ENCODE measurements at places on chromosomes 1 and 21.

- no peaks in the 10 kb centered on the region for H3K36me3 ChIP-seq
- no peaks in the 10 kb centered on the region for H3K4me1 ChIP-seq
- H3K4me3 ChIP-seq: no peak overlapping the region
- H3K27me3 ChIP-seq: no peaks in the 10 kb centered on the region
- no peak overlapping the region for H3K27ac ChIP-seq
These were observed 8.2 kb downstream of the NBPF1 start for GRCh38 chr1:16605213-16605525.

- H3K4me3 ChIP-seq: no peak overlapping the region
- DNase-seq: no peak
- no peak overlapping the region for H3K27ac ChIP-seq
- H3K36me3 ChIP-seq: peaks cover 2% of the 10 kb centered on the region
- no peaks in the 10 kb centered on the region for H3K4me1 ChIP-seq
These were observed 135.2 kb upstream of the TIAM1 start for GRCh38 chr21:31479222-31479621.

- H3K4me3 ChIP-seq: no peak overlapping the region
- DNase-seq: no peak
- no peaks in the 10 kb centered on the region for H3K27me3 ChIP-seq
- H3K4me1 ChIP-seq: no peaks in the 10 kb centered on the region
- no peak overlapping the region for H3K27ac ChIP-seq
These were observed 45.2 kb upstream of the CD101 start for GRCh38 chr1:116956378-116956777.

DNA sequence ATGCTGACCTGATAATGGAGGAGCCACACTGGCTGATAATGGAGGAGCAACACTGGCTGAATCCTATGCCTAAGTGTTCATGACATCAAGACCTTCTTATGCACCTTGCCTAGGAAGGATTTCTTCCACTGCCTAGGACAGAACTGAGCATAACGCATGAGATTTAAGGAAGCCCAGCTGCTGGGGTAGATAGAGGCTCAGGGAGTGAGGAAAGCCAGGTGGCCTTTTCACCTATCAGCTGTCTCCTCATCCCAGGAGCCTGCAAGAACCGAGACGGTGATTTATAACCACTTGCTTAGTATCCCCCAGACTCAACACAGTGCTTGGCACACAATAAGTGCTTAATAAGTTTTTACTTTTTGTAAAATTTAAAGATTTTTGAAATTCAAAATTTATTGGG lies 7.4 kb upstream of the CTBS start:
- no peak overlapping the region for H3K4me3 ChIP-seq
- H3K27me3 ChIP-seq: no peaks in the 10 kb centered on the region
- no peak for DNase-seq

- no peaks in the 10 kb centered on the region for H3K4me1 ChIP-seq
- no peaks in the 10 kb centered on the region for H3K36me3 ChIP-seq
- H3K27ac ChIP-seq: no peak overlapping the region
- no peaks in the 10 kb centered on the region for H3K27me3 ChIP-seq
- no peak for DNase-seq
These were observed 14.4 kb downstream of the FAAH start for GRCh38 chr1:46408356-46409062.

DNA sequence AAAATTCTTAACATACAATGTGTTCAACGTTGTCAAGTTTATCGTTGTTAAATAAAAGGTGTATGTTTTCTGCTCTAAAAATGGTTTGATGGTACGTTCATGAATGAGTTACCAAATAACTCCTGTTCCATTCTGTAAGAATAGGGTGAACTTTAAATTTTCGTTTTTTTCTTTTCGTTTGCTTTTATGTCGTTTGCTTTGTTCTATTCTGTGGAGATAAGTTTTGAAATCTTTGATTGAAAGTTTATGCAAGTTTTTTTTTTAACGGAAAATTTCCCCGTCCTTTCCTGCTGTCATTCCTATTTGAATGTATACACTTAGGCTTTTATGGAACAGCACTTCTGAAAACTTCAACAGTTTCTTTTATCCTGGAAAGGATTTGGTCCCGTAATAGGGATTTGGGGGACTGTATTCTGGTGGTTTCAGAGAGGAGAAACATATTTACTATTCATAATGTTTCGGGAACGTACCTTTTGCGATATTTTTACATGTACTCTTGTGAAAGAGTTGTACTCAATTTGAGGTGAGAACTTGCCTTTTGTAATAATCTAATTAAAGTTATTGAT lies 1.7 kb downstream of the DR1 start:
- H3K4me3 ChIP-seq: peak overlapping the region; percentile 99
- peaks cover 35% of the 10 kb centered on the region for H3K36me3 ChIP-seq
- DNase-seq: no peak
- H3K27me3 ChIP-seq: no peaks in the 10 kb centered on the region
- peaks cover 19% of the 10 kb centered on the region for H3K4me1 ChIP-seq

All from T-helper 2 cell treated with Interferon-gamma antibody and Interleukin-4, amounts not matched to agents 5 μg/mL and 100 μg/mL, for 36 hours (primary cell).